ENCODE measurements at places on chromosomes 16 and 17.

GRCh38 chr16:24349320-24349719 lies 93.2 kb downstream of the CACNG3 start:
- DNase-seq = no peak

DNA sequence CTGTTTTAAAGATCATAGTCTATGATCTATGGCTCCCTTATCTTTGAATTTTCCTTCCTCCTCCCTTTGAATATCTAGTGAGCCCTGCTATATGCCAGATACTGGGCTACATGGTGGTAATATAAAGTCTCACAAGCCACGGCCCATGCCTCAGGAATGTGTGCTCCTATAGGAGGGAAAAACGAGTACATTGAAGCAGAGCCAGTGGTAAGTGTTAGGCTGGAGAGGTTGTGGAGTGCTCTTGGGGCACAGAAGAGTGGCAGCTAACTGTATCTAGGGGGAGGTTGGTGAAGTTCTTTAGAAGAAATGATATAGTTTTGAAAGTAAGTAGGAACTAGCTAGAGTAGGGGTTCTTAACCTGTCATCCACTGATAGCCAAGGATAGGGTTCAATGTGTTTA lies 105.8 kb upstream of the PMFBP1 start:
- no peak for DNase-seq

GRCh38 chr16:51755577-51756355 lies 604.7 kb upstream of the SALL1 start:
- no peak for DNase-seq

DNA sequence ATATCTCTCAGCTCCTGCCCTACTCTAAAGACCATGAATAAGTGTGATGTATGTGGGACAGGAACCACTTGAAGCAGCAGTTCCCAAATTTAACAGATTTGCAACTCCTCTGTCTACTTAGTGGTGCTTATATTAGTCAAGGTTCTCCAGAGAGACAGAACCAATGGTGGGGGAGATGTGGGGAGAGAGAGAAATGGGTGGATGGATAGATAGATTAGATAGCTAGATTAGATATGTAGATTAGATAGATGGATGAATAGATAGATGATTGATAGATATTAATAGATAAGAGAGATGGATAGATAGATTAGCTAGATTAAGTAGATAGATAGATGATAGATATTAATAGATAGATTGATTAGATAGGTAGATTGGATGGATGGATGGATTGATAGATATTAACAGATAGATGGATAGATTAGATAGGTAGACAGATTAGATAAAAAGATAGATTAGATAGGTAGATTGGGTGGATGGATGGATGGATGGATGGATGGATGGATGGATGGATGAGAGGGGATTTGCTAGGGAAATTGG lies 154.0 kb upstream of the NOL11 start:
- DNase-seq = no peak

GRCh38 chr17:4838309-4838785 lies 5.2 kb downstream of the MINK1 start:
- DNase-seq = no peak

DNA sequence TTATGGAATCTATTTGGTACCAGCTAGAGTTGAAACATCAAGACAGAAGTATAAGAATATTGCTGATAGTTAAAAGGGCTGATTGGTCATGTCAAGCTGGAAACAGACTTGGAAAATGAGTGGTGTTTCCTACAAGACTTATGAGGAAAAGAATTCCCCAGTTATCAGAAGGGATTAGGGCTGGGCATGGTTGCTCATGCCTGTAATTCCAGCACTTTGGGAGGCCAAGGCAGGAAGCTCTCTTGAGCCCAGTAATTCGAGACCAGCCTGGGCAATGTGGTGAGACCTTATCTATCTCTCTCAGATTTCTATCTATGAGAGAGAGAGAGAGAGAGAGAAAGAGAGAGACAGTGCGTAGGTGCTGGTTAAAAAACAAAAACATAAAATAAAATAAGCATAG lies 139.5 kb upstream of the PMFBP1 start:
- no peak for DNase-seq

- DNase-seq = peak; percentile 32
Measured at GRCh38 chr17:7582396-7583252, 1.0 kb upstream of the MPDU1 start.

- no peak for DNase-seq
Measured at GRCh38 chr16:61435346-61435745, 600.9 kb downstream of the CDH8 start.

- DNase-seq = no peak
Measured at GRCh38 chr17:12995106-12995895, 22.5 kb downstream of the ELAC2 start.

GRCh38 chr17:21677911-21678310 lies 14.4 kb upstream of the KCNJ18 start:
- DNase-seq = no peak

- DNase-seq = no peak
Measured at GRCh38 chr17:69142175-69142802, 594 bp upstream of the ABCA6 start.

DNA sequence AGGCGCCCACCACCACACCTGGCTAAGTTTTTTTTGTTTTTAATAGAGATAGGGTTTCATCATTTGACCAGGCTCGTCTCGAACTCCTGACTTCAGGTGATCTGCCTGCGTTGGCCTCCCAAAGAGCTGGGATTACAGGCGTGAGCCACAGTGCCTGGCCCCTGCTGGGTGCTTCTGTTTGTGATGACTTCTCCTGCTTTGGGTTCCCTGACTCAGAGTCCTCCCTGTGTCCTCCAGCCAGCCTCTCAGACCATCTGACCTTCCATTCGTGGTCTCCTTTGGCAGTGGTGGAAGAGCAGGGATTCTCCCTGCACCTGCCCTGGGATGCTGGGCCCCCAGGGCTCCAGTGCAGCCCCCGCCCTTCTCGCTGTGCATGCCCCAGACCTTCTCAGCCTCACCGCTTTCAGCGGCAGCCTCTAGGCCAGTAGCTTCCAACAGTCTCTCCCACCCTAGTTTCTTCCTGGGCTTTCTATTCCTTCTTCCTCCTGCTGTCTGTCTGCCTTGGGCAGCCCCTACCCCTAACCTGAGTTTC lies 13.2 kb downstream of the BEAN1 start:
- DNase-seq = no peak

DNA sequence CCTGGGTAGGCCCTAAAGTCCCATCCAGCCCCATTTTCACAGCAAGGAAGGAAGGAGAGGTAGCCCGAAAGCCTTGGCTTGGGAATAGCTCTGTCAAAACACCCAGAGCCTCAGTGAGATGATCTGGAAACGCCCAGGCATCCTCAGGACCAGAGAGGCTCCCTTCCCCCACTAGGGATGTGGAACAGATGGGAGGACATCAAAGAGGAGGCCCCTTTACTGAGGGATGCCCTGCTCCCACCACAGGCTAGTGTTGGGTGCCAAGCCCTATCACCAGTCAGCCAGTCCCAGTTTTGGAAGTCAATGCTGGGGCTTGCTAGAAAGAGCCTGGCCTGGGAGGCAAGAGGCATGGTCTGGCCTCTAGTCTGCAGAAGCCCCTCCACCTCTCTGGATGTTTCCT lies 4.7 kb downstream of the TPPP3 start:
- DNase-seq = no peak

DNA sequence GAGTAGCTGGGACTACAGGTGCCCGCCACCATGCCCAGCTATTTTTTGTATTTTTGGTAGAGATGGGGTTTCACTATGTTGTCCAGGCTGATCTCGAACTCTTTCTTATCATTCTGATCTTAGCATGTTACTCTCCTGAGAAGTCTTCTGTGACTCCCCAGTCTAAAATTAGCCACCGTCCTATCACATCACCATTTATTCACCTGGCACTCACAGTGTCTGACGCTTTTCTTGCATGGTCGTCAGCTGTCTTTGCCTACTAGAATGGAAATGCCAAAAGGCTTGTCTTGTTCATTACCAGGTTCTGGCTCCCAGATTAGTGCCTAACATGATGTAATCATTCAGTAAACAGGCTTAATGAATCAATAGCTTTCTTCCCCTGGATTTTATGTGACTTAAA lies 23.8 kb downstream of the TOM1L1 start:
- no peak for DNase-seq

GRCh38 chr17:80632046-80632581 lies 87.5 kb downstream of the RPTOR start:
- no peak for DNase-seq

DNA sequence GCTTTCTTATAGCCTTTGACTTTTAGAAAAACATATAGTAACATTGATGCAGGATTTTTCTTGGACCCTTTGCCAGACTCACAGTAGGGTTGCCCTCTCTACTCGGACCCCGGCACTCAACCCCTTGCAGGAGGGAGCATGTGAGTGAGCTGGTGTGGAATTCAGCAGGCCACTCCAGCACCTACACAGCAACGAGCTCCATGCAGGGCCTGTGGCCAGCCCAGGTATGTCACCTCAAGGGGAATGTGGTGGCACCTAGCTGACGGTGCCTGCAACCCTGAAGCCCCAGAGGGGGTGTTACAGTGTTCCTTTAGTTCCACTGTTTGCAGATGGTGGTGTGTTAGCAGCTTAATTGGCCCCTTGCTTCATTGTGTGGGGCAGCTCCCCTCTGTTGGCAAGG lies 414.9 kb downstream of the KCNJ2 start:
- no peak for DNase-seq

GRCh38 chr16:53901408-53901807 lies 197.5 kb downstream of the FTO start:
- no peak for DNase-seq

GRCh38 chr17:21287703-21288449 lies 3.4 kb downstream of the MAP2K3 start:
- DNase-seq = peak; percentile 85

GRCh38 chr17:3813171-3813570 lies 12.2 kb upstream of the ITGAE start:
- DNase-seq = no peak

DNA sequence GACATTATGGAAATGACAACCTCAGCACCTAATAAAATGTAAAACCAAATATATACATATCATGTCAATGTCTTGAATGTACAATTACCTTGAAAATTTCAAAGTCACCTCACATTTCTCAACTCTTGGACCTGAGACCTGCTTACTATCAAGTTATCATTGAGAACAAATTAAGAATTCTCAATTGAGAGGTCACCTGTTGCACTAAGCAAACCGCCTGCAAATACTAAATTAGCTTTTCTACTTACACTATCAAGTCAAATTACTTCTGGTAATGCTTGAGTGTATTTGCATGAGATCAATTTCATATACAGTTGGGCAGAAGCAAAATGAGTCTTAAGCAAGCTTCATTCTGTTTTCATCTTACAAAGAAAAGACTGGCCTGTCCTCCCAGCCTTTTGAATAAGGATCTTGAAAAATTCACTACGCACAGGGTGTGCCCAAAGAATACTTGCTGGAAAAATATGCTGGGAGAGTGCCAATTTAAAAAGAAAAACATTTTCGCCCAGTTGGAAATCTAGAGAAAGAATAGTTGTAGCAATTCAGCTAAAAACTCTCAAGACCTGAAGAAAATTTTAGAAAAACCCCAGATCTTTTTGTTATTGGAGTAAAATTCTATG lies 35.7 kb downstream of the KANSL1 start:
- DNase-seq = no peak

DNA sequence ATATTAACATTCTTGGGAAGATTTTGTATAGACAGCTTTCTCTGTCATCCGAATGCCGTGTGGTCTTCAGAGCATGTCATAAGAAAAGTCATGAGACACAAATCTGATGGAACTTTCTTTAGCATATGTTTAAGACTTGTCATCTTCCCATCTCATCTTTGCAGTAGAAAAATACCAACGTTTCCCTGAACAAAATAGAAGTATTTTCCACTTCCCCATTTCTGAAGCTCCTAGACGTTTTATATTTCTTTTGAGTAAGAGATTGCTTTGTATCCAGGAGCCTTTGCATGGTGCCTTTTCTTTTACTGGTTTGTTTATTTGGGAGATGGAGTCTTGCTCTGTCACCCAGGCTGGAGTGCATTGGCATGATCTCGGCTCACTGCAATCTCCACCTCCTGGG lies 235.1 kb downstream of the PRKCA start:
- no peak for DNase-seq

DNA sequence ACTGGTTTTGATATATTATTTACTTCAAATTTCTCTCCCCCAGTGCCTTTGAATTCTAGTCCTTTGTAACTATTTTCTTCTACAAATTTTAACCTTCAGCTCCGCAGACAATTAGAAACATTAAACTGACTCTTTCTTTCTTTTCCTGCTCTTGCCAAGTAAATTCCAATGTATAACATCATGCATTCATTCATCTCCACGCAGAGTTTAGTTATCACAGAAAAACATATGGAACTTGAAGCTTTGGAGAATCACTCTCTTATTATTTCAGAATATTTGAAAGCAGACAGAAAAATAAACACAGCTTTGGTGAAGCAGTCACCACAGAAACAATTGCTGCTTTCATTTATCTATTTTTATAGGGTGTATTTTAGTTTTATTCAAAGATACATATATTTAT lies 778.7 kb upstream of the CDH8 start:
- DNase-seq = no peak

GRCh38 chr17:78819806-78820792 lies 20.5 kb downstream of the USP36 start:
- DNase-seq = no peak

DNA sequence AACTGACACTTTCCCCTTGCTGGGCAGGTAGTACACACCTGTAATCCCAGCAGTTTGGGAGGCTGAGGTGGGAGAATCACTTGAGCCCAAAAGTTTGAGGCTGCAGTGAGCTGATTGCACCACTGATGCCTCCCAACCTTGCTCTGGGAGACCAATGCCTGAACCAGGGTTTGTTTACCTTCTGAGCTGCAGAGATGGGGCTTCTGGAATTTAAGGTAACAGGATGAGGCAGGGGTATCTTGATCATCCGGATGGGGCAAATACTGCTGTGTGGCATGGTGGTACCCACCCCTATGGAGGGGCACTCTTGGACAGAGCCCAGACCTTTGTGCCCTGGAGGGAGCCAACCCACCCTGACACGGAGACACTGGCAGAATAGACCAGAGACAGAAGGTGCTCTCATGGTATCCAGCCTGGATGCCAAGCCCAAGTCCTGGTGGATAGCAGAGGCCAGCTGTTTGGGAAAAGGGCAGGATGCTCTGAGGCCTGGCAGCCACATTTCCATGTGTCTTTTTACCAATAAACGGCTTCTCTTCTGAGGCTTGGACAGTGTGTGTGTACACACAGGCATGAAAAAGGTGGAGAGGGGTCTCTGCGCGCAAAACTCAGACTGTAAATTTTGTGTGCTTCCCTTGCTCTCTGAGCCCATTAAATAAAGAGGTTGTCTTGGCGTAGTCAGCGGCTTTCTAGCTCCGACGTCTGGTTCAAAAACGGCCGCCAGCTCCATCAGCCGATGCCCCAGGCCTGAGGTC lies 4.4 kb downstream of the ZNF48 start:
- DNase-seq = peak; percentile 26

DNA sequence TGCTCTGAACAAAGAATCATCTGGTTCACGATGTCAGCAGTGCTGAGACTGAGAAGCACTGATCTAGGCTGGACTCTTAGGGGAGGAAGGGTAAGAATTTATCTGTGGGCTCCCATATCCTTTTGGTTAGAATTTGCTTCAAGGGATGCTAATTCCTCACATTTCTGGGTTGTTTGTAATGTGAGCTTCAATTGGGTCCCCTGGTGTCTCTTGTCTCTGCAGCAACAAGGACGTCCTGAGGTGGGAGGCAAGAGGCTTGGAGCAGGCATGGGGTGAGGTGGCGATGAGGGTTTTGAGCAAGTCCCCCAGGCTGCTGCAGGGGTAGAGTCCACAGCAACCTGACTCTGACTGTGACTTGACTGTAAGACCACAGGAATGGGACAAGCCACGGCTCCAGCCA lies 213.8 kb upstream of the NLRP1 start:
- no peak for DNase-seq

Data from SHP77 (cell line).